ENCODE measurements at places on chromosomes 6 and 20.

GRCh38 chr6:111154981-111155380 lies 67.7 kb downstream of the SLC16A10 start:
- DNase-seq = no peak
- H3K27me3 ChIP-seq = no peaks in the 10 kb centered on the region
- no peak overlapping the region for H3K27ac ChIP-seq
- H3K4me1 ChIP-seq = no peaks in the 10 kb centered on the region
- no peaks in the 10 kb centered on the region for H3K36me3 ChIP-seq
- no peak overlapping the region for H3K4me3 ChIP-seq

DNA sequence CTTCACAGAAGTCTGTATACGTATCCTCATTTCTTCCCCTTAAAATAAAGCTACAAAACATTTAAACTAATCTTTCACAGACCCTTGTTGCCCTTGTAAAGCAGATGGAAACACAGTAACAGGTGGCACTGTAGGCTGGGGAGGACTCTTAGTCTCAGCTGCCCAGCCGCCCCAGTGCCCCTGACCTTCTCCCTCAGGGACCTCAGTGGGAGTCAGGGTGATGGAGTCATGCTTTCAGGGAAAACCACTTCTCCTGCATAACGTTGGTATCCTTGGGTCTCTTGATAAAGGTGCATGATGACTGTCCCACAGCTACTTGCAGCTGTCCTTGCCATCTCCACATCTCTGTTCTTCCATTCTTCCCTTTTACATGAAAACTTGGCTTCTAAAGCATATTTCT lies 198.6 kb downstream of the CDKAL1 start:
- DNase-seq = no peak
- H3K27ac ChIP-seq = no peak overlapping the region
- H3K27me3 ChIP-seq = no peaks in the 10 kb centered on the region

DNA sequence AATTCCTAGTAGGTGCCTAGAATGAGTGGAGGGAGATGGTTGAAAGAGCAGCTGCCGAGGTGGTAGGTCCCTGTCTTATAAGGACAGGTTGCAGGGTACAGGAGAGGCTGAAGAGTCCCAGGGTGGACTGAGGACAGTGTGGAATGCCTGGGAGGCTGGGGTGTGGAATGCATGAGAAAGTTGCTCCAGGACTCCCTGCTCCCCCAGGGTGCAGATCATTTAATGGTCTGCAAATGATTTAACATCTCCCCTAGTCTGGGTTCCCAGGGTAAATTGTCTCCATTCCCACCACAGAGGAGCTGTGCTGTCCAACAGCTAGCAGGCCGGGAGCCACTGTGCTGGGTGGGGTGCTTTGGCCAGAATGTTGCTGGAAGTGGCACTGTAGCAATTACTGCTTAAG lies 76.0 kb downstream of the CD83 start:
- no peak for DNase-seq
- H3K36me3 ChIP-seq = no peaks in the 10 kb centered on the region
- H3K4me1 ChIP-seq = no peaks in the 10 kb centered on the region
- H3K4me3 ChIP-seq = no peak overlapping the region
- H3K27me3 ChIP-seq = no peaks in the 10 kb centered on the region

DNA sequence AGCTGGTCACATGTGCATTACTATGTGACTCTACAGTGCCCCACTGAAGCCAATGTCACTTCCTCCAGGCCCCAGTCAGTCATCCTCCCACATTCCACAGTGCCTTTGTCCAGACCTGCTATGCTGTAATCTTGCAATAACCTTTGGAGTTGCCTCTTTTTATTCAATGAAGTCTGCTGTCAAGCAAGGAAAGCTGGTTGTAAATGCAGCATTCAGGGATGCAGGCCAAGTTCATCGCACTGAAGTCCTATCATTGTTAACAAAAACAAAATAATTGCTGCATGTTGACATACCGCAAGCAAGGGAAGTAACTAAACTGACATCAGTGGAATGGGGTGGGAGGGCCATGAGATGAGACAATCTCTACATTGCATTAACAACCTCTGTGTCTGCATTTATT lies 131.2 kb upstream of the CDYL start:
- H3K27ac ChIP-seq = no peak overlapping the region
- H3K36me3 ChIP-seq = no peaks in the 10 kb centered on the region
- no peak overlapping the region for H3K4me3 ChIP-seq
- no peak for DNase-seq

DNA sequence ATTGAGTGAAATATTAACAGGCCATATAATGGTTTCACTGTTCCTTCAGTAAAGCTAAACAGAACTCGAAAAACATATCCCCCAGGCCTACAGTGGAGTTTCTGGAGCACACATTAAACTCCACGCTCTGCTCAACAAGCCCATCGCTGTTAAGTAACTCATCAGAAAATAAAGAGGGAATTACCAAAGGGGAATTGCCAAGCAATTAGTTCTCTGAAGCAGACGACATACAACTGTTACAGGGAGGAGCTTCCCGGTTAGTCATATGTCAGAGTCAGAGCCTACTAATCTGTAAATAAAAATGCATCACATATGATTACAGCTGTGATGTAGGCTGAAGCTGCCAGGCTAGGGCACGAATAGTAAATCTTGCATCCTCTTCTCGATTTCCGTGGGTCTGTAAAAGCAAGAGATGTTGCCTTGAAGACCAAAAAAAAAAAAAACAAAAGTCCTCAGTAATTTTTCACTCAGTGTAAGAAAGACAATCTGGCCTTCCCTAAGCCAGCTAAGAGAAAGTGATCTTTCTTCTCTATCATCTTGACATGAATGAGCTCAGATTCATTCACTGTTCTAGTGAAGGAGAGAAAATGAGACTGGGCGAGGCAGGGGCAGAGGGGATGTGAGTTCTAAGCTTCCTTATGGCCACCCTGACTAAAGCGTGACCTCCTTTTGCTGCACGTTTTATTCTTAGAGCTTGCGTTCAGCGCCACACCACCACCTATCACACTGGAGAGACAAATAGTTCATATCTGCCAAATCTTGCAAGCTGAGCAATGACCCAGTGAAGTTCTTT lies 13.8 kb downstream of the ATXN1 start:
- H3K4me1 ChIP-seq = peaks cover 16% of the 10 kb centered on the region
- no peaks in the 10 kb centered on the region for H3K36me3 ChIP-seq
- DNase-seq = no peak
- H3K4me3 ChIP-seq = no peak overlapping the region
- H3K27ac ChIP-seq = no peak overlapping the region

- no peak overlapping the region for H3K27ac ChIP-seq
- no peak for DNase-seq
- no peak overlapping the region for H3K4me3 ChIP-seq
- H3K4me1 ChIP-seq = no peaks in the 10 kb centered on the region
Measured at GRCh38 chr20:51959066-51959542, 156.8 kb upstream of the SALL4 start.

Measured in thoracic aorta (tissue), 2 donors.